ENCODE measurements at places on chromosomes 3 and 15. TPM values are rescaled to one million over a fixed set of nuclear protein-coding genes. Genes with fewer than 3 reads are reported as not detected.

ACTC1 gene
- 0.94 TPM for polyA plus RNA-seq

NTRK3 gene
- polyA plus RNA-seq, result 9.8 TPM

STRIT1 gene
- polyA plus RNA-seq, result not detected

PLD1 gene
- polyA plus RNA-seq, result 2.9 TPM

ILDR1 gene
- polyA plus RNA-seq, result 5.3 TPM

IMPG2 gene
- 1.0 TPM for polyA plus RNA-seq

GRK7 gene
- 0.11 TPM for polyA plus RNA-seq

MNS1 gene
- 25.1 TPM for polyA plus RNA-seq

ARPIN gene
- 35.7 TPM for polyA plus RNA-seq

GOLGA8M gene
- polyA plus RNA-seq, result 6.0 TPM

PLXNB1 gene
- 97.9 TPM for polyA plus RNA-seq

CCK gene
- polyA plus RNA-seq, result not detected

BOC gene
- polyA plus RNA-seq, result 24.9 TPM

MELTF gene
- polyA plus RNA-seq, result 4.0 TPM

GPR156 gene
- 2.0 TPM for polyA plus RNA-seq

ARPP21 gene
- polyA plus RNA-seq, result 0.21 TPM

WNT7A gene
- 1.3 TPM for polyA plus RNA-seq

CTXN2 gene
- not detected for polyA plus RNA-seq

UQCC5 gene
- polyA plus RNA-seq, result 9.6 TPM

GPR62 gene
- polyA plus RNA-seq, result 0.32 TPM

FAM81A gene
- polyA plus RNA-seq, result 4.3 TPM

HEXA gene
- 83.2 TPM for polyA plus RNA-seq

SLC22A13 gene
- 0.21 TPM for polyA plus RNA-seq

SUSD5 gene
- 3.1 TPM for polyA plus RNA-seq
